ENCODE measurements at places on chromosomes 4 and X. TPM values are rescaled to one million over a fixed set of nuclear protein-coding genes. Genes with fewer than 3 reads are reported as not detected.

The RNF150 gene
- 11.7 TPM for total RNA-seq

The STPG2 gene
- total RNA-seq, result 1.1 TPM

DNA sequence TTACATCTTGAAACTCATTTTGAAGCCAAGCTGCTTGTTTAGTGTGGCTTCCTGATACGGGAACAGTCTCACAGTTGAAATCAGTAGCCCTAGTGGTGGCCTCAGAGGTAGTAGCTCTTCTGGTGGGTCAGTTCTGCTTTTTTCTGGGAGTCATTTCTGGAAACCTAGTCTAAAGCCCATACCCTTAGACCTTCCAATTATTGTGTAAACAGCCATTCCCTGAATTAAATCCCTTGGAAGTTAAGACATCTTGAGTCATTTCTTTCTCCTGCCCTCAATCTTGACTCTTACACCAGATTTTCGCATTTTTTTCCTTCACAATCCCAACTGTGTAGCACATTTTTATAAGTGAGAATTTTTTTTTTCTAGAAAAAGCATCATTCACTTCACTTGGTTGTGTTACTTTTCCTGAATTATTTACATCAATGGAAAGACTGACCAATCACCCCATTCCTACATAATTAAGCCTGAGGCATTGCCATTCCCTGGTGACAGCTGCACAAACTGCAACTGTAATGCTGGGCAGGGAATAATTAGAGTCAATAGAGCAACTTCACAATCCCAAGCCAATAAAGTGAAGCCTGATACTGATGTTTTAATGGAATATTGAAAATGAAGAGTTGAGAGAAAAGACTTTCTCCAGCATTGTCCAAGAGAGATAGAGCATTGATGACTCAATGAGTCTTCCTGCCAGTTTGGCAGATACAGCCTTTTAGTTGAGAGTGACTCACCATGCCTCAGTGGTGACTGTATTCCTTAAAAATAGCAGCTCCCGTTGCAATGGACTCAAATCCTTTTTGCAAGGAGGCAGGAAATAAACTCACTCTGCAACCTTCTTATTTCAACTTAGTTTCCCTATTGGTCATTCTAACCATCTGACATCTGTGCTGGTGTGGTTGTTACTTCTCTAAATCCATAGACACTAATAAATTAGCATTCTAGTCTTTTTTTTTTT, 13.0 kb upstream of the SEPSECS start:
- no peak overlapping the region for H3K27ac ChIP-seq
- H3K27me3 ChIP-seq, result no peaks in the 10 kb centered on the region
- no peaks in the 10 kb centered on the region for H3K36me3 ChIP-seq
- H3K4me3 ChIP-seq, result no peak overlapping the region
- no peaks in the 10 kb centered on the region for H3K4me1 ChIP-seq
- no peak for DNase-seq

The USP26 gene
- 4.5 TPM for total RNA-seq

DNA sequence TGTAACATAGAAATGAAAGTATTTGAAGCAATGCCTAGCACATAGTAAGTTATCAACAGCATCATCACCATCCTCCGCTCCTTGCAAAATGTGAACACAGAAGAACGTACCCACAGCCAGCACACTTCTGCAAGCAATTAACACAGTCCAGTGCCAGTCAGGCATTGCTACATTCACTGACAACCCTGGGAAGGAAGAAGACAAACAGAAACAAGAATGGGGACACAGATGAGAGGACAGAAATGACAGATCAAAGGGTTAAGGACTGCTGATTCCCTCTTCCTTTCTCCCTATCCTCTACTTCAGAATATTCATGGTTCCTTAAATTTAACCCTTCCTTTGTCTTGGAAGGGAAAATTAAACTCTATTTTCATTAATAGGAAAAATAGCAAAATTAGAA, 53.1 kb downstream of the CHM start:
- H3K4me1 ChIP-seq, result no peaks in the 10 kb centered on the region
- no peak overlapping the region for H3K27ac ChIP-seq
- no peaks in the 10 kb centered on the region for H3K27me3 ChIP-seq
- DNase-seq, result no peak
- no peaks in the 10 kb centered on the region for H3K36me3 ChIP-seq

The PSMD10 gene
- 41.2 TPM for total RNA-seq

The ZNF630 gene
- total RNA-seq, result 5.2 TPM

GRCh38 chr4:106708464-106708816, 327.7 kb downstream of the DKK2 start:
- H3K27ac ChIP-seq, result no peak overlapping the region
- DNase-seq, result no peak
- H3K4me1 ChIP-seq, result no peaks in the 10 kb centered on the region
- no peaks in the 10 kb centered on the region for H3K36me3 ChIP-seq

The ZNF185 gene
- total RNA-seq, result 20.3 TPM

DNA sequence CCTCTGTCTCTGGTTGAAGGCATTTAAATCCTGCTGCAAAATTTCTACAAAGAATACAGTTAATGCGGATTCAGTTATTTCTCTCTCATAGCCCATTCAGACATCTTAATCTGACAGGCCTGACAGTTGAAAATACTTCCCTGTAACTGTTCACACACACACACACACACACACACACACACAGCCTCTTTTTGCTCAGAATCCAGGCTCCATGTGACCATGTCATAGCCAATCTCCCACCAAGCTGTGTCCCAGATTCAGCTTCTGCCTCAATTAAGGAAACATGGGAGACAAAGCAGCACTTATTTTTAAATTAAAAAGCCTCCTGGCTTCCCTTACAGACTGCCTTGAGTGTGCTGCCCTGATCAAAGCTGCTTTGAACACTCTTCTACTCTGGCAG, 49.3 kb upstream of the EFHC2 start:
- no peak for DNase-seq
- H3K27ac ChIP-seq, result no peak overlapping the region
- H3K4me1 ChIP-seq, result no peaks in the 10 kb centered on the region

The IL2RG gene
- total RNA-seq, result 2.8 TPM

All from prostate gland (tissue), 2 donors.